ENCODE measurements at places on chromosomes 12 and 14.

DNA sequence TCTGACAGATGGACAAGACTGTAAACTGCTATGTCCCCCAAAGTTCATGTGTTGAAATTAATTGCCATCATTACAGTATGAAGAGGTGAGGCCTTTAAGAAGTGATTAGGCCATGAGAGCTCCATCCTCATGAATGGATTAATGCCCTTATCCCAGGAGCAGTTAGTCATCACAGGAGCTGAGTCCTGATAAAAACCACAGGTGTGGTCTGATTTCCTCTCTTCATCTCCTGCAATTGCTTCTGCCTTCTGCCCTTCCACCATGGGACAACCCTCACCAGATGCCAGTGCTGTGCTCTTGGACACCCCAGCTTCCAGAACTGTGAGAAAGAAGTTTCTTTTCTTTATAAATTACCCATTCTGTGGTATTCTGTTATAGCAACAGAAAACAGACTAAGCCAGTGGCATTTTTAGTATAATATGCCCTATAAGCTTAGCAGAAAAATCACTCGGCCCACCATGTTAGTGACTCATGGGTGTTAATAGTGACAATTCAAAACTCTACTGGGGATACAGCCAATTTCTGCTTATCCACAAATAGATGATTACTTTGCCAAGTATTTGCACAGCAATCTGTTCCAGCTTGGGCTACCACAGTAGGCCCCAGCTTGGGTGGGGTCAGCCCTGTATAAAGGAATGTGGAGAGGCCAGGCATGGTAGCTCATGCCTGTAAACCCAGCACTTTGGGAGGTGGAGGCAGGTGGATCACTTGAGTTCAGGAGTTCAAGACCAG, 129.0 kb upstream of the BCL2L14 start:
- DNase-seq: peak; percentile 89

DNA sequence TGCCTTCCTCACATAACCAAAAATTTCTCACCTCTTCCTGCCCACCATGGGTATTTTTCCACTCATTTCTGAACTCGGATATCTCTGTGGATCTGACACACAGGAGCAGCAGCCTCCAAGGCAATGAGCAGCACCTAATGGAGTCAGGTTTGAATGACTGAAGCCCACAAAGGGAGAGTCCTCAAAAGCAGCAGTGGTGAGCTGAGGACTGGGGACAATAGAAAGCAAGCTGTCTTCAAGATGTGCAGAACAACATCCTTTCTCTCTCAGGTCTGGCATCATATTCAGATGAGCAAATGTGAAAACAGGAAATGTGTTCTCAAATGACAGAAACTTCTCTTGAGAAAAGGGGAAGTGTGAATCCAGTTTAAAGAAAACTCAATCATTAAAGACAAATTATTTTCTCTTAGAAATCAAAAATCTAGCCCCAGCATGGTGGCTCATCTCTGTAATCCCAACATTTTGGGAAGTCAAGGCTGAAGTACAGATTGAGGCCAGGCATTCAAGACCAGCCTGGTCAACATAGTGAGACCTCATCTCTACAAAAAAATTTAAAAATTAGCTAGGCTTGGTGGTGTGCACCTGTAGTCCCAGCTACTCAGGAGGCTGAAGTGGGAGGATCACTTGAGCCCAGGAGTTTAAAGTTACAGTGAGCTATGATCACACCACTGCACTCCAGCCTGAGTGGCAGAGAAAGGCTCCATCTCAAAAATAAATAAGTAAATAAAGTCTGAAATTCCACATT, 54.2 kb downstream of the C12orf42 start:
- DNase-seq: no peak

GRCh38 chr12:4956054-4956453, 46.3 kb downstream of the KCNA1 start:
- DNase-seq: peak; percentile 85

DNA sequence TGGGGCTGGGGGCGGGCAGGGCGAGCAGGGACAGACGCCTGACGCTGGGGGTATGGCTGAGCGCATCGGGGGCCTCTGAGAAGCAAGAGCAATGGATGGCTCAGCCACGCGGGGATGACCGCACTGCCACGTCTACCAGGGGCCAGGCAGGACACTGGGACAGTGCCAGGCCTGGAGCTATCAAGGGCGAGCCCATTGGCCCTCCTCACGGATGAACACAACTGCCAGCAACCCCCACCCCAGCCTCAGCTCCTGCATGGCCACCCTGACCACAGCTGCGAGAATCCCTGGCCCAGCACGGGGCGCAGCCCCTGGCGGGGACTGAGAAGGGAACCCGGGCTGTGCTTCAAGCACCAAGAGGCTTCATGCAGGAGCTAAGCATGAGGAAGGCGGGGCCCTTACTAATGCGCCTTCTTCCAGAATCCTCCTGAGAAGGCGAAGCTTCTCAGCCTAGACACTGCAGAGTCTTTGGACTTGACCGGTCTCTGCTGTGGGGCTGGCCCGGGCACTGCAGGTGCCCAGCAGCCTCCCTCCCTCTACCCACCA, 9.5 kb downstream of the ARL6IP4 start:
- no peak for DNase-seq

DNA sequence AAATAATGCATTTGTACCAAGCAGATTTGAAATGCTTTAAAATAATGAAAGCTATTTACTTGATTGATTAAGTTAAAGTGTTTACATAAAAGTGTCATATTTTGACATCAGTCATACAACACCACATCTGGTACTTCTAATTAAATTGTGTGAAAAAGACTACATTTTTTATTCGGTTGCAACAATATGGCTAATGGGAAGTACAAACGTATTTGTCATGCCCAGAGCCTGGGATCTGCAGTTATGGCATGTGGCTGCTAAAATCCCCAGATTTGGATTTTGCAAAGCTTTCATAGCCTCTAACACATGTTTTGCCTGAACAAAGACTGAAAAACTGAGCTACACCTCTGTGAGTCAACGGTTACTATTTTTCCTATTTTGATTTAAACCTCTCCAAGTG, 66.6 kb downstream of the LLPH start:
- peak; percentile 46 for DNase-seq

- peak; percentile 99 for DNase-seq
These were observed 210.0 kb downstream of the PPM1H start for GRCh38 chr12:62724947-62725451.

- DNase-seq: no peak
These were observed 237.5 kb upstream of the HMGA2 start for GRCh38 chr12:65586796-65587195.

DNA sequence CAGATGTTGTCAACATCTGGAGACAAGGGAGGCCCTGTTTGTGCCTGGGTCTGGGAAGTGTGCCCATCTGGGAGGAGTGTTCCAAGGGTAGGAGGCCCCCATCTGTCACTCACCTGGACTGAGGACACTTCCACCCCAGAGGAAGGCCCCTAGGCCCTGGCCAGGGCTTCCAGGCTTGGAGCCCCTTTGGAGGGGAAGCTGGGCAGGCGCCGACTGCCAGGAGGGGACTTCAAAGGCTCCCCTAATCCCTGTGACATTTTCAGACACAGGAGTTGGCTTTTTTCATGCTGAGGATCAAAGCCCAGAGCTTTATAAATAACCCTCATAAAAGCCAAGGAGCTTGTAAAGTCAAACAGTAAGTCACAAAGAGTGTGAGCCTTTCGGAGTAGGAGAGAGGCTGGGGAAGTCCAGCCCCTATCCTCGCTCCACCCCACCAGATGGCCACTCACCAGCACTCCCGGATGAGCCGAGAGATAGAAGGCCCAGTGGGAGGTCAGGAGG, 17.6 kb upstream of the FAM222A start:
- DNase-seq: no peak

- no peak for DNase-seq
These were observed 858.1 kb downstream of the NRXN3 start for GRCh38 chr14:79028281-79028680.

- DNase-seq: peak; percentile 83
These were observed 53.1 kb upstream of the PLEKHG7 start for GRCh38 chr12:92649511-92650227.

DNA sequence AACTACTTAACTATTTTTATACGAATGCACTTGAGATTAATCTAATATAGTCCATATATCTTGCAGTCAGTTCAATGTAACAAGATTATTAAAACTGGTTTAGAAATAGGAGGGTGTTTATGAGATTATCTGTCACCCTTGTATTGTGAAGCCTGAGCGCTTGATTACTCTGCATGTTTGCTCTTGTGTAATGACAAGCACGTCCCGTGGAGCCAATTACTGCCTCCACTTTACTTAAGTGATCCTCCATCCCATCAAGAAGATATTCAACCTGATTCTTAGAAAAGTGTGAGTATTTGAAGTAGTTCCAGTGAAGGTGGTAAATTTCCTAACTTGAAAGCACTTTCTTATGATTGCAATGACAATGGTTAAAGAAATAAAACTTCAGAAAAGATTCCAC, 415.2 kb upstream of the GARIN6 start:
- DNase-seq: no peak

DNA sequence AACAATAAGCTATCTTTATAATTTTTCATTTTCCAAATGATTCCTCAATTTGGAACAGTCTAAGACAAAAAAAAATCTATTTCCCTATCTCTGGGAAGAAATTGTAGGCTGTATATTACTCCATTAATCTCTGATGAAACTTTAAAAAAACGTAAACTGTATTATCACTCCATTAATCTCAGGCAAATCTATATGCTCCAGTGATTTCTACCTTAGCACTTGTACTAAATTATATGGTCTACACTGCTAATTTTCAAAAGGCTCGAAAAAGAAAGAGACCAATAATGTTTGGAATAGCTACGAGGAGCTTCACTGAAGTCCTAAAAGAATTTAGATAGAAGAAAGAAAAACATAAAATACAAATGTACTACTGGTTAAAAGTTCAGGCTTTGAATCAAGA, 19.7 kb downstream of the MED13L start:
- DNase-seq: no peak

GRCh38 chr14:91177073-91178034, 63.5 kb downstream of the DGLUCY start:
- peak; percentile 60 for DNase-seq

DNA sequence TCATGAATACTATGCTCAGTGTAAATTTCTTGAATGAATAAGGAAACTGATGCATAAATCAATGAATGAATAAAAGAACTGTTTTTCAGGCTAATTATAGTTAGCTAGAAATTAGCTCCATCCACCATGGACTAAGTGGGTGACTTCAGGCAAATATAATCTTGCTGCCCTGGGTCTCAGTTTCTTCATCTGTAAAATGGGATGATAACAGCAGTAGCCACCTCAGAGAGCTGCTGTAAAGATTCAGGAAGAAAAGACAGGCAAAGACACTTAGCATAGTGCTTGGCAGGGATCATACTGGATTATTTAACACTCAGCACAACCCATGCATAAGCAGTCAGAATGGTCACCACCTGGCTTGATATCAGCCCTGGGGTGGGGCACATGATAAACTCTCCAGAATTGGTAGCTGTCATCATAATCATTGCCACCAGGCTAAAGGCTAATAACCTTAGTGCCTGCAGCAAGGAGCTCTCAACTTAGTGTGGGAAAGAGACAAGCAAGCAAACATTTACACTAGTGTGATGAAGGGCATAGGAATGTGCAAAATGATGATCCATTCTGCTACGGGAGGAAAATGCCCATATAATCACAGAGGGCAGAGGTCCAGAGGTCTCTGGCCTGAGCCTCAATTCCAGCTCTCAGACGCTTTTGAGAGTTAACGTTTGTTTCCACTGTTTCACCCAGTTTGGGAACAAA, 234.7 kb upstream of the TBX3 start:
- peak; percentile 59 for DNase-seq

DNA sequence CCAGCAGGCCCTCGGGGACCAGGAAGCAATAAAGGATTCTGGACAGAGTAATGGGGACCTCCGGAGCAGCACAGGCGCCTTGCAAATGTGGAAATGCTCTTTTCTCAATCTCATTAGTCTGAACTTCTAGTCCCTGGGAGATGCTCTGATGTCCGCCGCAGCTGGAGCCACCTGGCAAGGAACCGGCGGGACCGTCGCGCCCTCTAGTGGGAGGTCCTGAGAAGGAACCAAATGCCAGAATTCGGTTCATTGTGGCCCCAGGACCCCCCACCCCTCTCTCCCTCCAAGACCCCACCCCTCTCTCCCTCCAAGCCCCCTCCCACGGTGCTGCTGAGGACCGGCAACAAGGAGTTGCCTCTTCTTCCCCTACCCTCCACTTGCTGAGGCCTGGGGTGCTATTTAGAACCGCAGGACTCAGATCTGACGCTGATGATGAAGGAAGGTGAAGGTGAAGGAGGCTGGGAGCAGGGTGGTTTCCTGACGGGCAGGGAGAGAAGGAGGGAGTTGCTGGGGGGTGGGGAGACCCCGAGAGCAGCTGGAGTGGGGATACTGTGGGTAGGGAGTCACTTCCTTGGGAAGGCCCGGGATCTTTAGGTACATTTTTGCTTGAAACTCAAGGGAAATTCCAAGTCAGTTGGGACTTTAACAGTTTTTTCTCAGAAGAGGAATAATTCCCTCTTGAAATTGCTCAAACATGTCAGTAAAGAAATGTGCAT, 42.5 kb downstream of the SMIM41 start:
- DNase-seq: peak; percentile 49

All from fibroblast of skin of scalp (primary cell).